Stimulated activated CD8-positive, alpha-beta memory T cell treated with anti-CD3 and anti-CD28 coated beads, Interleukin-15, amount 100 ng/mL, for 1 hour (primary cell): ENCODE measurements at places on chromosomes 2 and 18.

DNA sequence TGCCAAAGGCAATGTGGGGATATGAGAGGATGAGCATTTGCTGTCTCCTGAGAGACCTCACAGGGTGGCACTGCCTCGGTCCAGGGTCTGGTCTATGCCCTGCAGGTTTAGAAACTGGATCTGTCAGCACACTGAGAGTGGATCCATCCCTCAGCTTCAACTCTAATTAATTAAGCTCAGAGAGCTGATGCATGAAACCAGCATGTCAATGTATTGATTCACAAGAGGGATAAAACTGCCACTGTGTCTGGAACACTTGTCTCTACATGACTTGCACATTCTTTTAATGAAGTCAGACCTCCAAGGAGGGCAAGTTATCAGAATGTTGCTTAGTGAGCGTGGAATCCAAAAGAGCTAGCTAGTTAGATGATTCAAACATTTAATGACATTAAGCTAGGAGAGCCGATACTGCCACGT lies 22.5 kb upstream of the POLE4 start:
- DNase-seq: no peak

DNA sequence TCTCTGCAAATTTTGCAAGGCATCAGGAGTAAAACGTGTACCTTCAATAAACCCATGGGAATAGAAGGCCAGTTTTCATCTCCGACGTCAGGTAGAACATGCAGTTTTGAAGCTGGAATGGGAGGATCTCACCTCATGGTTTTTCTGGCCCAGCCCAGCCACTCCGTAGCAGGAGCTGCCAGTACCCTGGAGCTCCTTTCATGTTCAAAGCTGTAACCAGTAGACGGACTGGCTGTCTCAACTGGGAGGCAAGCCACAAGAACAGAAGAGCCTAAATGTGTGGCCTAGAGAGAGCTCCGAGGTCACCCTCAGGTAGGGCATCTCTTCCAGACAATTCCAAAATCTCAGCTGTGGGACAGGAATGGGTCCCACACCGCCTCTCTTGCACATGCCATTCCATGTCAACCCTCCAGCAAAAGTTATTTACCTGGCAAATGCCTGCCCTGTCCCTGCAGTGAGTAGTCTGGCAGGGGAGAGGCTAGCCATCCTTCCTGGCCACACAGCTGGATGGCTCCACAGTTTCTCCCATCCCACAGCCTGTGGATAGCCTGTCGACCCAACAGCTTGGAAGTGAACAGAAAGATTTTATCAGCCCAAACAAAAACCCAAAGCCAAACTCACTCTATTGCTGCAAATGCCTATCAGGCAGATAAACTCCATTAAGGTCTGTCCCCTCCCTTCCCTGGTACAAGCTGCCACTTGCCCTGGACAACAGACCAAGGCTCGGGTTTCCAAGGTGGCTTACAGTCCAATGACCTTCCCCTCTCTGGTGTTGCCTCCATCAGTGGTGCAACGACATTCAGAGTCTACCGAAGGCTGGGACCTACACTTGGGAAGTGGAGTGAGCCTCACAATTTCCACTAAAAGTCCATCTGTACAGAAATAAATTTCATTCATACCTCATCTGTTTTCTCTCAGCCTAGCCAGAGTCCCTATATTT lies 27.8 kb downstream of the CRACDL start:
- DNase-seq: no peak

DNA sequence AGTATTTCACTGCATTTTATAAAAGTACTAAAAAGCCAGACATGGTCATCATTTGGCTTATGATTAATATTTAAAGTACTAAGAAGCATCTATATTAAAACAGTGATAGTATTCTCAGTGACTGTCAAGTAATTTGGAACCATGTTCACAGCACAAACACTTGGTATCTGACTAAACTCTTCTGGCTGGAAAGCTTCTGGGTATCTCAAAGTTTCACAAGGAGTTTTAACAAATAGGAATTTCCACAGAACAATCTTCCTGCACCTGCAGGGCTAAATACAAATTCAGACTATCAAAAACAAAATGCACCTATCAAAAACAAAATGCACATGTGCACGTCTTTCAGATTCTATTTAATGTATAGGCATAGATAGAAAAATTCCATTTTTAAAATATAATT lies 158.8 kb downstream of the L3MBTL4 start:
- DNase-seq: no peak

DNA sequence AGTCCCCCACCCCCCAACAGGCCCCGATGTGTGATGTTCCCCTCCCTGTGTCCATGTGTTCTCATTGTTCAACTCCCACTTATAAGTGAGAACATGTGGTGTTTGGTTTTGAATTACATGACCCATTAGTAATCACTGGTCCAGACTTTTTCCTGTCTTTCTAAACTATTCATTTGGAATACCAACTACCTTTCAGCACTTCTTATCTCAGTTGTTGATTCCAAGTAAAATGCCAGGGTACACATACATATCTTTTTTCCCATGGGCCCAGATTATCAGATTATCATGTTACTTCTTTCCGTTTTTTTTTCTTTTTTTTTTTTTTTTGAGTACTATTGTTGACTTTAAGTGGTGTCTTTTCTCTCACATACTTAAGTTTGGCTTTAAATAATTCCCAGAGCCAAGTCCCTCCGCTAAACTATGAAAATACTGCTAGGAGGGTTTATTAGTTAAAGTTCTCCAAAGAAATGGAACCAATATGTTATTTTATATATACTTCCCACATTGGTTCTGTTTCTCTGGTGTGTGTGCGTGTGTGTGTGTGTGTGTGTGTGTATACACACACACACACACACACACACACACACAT lies 389.3 kb downstream of the IRS1 start:
- DNase-seq: no peak

GRCh38 chr2:47283659-47284058 lies 119.3 kb upstream of the MSH2 start:
- no peak for DNase-seq

GRCh38 chr18:36200354-36200771 lies 13.1 kb downstream of the MOCOS start:
- no peak for DNase-seq

GRCh38 chr18:21598726-21599584 lies 1.5 kb downstream of the ESCO1 start:
- no peak for DNase-seq
